Effector CD8-positive, alpha-beta T cell (primary cell): ENCODE measurements at places on chromosomes 2 and 18.

GRCh38 chr18:26656944-26657536 lies 108.7 kb upstream of the KCTD1 start:
- no peak for DNase-seq

- no peak for DNase-seq
Measured at GRCh38 chr2:157152362-157152761, 105.1 kb upstream of the GALNT5 start.

GRCh38 chr2:98050070-98050469 lies 36.9 kb upstream of the VWA3B start:
- no peak for DNase-seq

GRCh38 chr2:48938231-48938630 lies 182.7 kb upstream of the LHCGR start:
- DNase-seq = no peak

DNA sequence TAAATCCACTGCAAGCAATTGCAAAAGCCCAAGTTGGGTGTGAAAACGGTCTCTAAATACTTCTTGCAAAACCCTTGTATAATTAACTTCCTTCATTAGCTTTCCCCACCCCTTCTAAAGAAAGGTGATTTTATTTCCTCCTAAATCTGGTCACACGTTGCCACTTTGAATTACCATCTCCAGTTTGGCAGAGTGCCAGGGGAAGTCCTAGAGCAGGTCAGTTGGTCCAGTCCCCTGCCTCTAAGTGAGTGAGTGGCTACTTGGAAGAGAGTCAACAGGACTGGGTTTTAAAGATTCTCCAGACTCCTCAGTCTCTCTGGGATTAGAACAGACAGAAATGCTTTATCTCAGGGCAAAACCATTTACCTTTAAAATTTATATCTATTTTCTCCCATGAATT lies 18.7 kb upstream of the LYPD6B start:
- no peak for DNase-seq

GRCh38 chr18:75844146-75844545 lies 416.6 kb upstream of the SMIM21 start:
- DNase-seq = no peak

- DNase-seq = no peak
Measured at GRCh38 chr18:7566567-7567473, at the start of gene PTPRM. Gene PTPRM, plus strand, starts transcription at chr18:7567316. Its CDS starts 503 bp downstream, at chr18:7567819.

GRCh38 chr18:8424917-8425725 lies 184.1 kb upstream of the RAB12 start:
- DNase-seq = no peak

GRCh38 chr18:45326505-45326904 lies 288.8 kb upstream of the SLC14A2 start:
- no peak for DNase-seq

GRCh38 chr2:30692829-30693275 lies 114.4 kb downstream of the CAPN13 start:
- DNase-seq = no peak

DNA sequence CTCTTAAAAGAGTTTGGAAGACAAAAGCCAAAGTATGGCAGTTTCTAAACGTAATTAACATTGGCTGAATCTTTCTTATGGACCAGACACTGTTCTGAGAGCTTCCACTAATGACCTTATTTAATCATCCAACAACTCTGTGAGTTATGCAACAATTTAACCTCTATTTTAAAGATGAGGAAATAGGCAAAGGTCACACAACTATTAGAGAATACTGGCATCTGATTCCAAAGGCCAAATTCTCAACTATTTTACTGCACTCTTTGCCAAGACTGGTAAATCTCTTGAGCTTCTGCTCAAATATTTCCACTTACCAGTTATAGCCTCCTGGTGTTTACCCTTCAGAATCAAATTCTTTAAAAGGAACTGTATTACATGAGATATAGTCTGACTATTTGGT lies 42.1 kb upstream of the ERMN start:
- no peak for DNase-seq

GRCh38 chr18:51134721-51135120 lies 62.8 kb downstream of the MEX3C start:
- no peak for DNase-seq

- DNase-seq = no peak
Measured at GRCh38 chr2:105442056-105442455, 43.2 kb upstream of the FHL2 start.

- no peak for DNase-seq
Measured at GRCh38 chr2:27264253-27264752, 1.5 kb upstream of the SLC30A3 start.
